Mucosa of descending colon (tissue), 3 donors: ENCODE measurements at places on chromosomes 3 and 15.

DNA sequence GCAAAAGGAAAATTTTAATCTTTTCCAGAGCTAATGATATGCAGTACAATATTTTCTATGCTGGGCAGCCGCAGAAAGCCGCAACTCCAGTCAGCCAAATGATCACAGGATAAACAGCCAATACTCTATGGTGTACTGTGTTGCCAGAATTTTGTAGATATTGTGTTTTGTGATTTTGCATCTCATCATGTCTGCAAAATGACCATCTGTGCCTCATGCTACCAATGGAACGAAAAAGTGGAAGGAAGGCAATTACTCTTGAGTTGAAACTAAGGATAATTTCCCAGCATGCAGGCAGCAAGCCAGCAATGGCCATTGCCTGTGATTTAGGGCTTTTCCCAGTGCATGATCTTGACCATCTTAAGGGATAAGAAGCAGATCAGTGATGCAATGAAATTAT lies 891.9 kb downstream of the PLOD2 start:
- DNase-seq: no peak

DNA sequence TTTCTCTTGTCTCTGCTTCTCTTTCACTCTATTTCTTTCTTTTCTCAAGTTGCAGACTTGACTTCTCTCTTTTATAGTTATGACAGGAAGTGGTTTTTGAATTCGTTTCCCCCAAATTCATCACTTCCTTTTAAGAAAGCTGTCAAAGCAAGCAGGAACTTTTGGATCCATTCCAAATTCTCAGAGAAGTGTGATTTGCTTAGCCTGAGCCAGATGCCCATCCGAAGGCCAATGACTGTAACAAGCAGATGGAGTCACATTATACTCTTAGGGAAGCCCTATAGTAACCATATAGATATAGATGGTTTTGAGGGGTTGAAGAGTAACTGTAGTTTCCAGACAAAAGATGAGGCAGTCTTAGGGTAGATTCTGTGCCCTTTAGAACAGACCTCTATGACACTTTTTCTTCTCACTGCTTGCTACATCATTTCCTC lies 592.0 kb upstream of the KCNMB2 start:
- DNase-seq: no peak

- no peak for DNase-seq
Observed at GRCh38 chr3:13063225-13063624, 10.0 kb downstream of the IQSEC1 start.

GRCh38 chr3:107235928-107236315 lies 141.3 kb upstream of the CCDC54 start:
- DNase-seq: no peak

DNA sequence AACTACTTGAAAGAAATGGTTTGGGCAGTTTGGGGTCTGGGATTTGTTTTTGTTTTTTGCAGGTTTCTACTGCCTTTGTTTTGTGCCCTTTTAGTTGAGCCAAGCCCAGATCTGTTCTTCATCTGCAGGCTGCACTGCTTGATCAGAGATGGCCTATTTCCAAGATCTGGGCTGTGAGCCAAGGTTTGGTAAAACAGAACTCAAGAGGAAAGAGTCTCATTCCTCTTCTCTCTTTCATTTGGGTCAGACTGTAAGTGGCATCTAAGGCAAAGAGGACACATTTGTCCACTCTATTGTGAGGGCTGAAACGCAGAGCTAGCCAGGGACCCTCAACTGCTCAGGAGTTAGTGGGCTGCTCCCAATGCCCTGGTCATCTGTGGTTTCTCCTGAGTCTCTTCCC lies 104.4 kb upstream of the UBE3A start:
- DNase-seq: peak; percentile 52

DNA sequence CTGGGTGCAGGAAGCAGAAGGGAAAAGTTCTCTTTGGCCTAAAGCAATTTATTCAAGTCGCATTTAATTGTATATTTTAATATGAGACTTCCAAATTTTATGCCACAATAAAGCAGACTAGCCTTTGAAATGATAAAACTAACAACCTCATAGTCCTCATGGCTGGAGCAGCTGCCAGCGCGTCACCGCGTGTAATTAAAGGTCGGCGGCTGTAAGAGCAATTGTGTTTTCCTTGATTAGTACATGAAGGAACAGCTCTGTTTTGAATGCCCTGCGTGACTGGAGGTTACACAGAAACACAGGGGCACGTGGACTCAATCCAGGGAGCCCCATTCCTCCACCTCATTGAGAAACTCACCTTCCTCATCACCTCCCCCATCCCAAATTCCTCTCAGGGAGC lies 10.1 kb upstream of the LRRC15 start:
- no peak for DNase-seq

GRCh38 chr3:103167850-103168249 lies 733.0 kb downstream of the ZPLD1 start:
- DNase-seq: no peak

DNA sequence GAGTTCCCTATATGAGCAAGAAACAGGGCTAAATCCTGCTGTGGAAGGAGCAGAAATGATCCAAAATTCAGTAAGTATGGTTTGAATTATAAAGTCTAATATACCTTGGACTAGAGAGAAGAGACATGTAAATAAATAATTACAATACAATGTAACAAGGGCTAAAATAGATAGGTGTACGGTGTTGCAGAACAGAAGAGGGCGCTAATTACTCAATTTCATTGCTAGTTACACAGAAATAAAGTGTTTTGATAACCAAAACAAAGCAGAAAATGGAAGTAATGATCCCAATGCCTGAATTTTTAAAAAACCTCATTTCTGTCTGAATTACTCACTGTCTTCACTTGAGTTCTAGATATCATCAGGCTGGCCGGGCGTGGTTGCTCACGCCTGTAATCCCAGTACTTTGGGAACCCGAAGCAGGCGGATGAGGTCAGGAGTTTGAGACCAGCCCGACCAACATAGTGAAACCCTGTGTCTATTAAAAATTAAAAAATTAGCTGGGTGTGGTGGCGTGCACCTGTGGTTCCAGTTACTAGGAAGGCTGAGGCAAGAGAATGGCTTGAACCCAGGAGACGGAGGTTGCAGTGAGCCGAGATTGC lies 8.3 kb upstream of the PLCH1 start:
- DNase-seq: peak; percentile 23

GRCh38 chr3:192216067-192216466 lies 511.3 kb downstream of the FGF12 start:
- no peak for DNase-seq

DNA sequence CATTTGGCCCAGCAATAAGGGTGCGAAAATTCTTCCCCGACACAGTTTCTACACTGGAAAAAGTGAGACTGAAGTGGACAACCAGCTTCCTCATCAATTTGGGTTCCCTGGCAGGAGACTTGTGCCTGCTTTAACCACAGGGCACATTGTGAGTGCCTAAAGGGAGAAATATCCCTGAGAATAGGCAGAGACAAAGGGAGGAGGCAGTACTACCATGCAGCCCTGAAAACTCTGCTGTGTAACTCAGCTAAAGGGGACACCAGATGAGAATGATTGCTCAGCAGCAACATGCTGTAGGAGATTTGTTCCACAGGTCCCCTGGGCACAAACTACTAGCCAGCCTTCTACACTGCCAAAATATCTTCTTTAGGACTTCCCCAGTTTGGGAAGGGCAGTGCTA lies 15.6 kb upstream of the KPNA4 start:
- no peak for DNase-seq

- no peak for DNase-seq
Observed at GRCh38 chr3:11467875-11468274, 175.8 kb downstream of the VGLL4 start.

- DNase-seq: peak; percentile 93
Observed at GRCh38 chr15:68204776-68205557, at the start of gene CALML4. Gene CALML4, minus strand, starts transcription at chr15:68205332. Its CDS starts 85 bp downstream, at chr15:68205247.

GRCh38 chr3:42638339-42638842 lies 15.1 kb upstream of the ZBTB47 start:
- no peak for DNase-seq

DNA sequence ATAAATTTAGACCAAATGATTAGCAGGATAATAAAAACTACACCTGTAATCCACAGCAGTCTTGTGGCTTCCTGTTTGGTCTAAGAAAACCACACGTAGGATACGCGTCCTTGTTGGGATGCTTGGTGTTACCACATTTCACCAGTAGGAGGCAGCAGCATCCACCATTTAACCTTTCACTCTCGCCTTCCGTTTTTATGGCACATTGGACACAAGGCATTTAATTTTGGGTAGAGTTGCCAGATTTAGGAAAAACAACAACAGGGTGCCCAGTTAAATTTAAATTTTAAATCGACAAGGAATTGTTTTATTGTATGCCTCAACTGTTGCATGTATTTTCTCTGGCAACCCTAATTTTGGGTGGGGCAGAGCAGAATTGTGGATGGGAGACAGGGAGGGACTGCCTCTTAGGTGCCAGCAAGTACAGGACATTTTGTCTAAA lies 6.3 kb downstream of the LRRC31 start:
- DNase-seq: no peak

GRCh38 chr3:15271785-15272381 lies 60.5 kb downstream of the SH3BP5 start:
- DNase-seq: peak; percentile 59

GRCh38 chr3:149547413-149547812 lies 72.9 kb downstream of the TM4SF4 start:
- no peak for DNase-seq

DNA sequence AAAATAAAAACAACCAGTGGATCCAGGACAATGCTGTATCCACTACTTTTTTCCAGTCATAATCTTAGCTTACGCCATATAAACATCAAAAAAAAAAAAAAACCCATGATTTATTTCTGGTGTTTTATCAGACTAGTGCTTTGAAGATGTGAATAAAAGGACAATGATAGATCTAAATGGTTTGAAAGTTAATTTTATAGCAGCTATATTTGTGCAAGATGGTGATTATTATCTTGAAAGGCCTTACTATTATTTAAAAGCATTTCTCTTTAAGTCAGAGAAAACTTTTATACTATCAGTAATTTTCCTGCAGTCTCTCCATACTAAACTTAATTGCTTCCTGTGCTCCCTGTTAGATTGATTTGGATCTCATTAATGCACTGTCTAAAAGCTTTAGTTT lies 670.3 kb downstream of the TBL1XR1 start:
- no peak for DNase-seq

- DNase-seq: no peak
Observed at GRCh38 chr3:53331871-53332270, 15.5 kb downstream of the DCP1A start.

- DNase-seq: peak; percentile 60
Observed at GRCh38 chr3:5188419-5189221, 1.1 kb downstream of the EDEM1 start.

DNA sequence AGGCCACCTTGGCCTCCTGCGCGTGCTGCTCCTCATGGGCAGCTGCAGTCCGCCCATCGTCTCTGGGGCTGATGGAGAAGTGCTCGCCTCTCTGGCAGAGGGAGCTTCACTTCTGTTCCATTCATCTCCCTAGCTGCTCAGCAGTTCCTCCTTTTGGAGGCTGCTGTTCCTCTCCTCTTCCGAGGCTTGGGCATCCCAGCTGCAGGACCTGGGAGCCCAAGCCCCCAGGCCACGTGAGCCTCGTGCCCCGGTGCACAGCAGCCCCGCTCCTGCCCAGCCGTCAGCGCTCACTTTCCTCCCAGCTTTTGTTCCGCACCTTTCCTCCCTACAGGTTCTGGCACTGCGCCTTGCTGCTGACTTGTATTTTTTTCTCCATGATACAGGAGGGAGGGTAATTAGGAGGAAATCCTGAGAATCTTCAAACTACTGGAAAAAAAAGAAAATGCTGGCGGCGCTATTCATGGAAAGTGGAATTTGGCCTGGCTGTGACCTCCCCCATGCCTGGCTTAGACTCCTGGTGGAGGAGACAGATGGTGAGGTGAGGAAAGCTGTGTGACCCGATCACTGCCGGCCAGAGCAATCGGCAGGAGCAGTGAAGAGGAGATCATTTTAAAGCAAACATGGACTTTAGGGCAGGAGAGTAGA lies 210.1 kb downstream of the CHST2 start:
- no peak for DNase-seq

DNA sequence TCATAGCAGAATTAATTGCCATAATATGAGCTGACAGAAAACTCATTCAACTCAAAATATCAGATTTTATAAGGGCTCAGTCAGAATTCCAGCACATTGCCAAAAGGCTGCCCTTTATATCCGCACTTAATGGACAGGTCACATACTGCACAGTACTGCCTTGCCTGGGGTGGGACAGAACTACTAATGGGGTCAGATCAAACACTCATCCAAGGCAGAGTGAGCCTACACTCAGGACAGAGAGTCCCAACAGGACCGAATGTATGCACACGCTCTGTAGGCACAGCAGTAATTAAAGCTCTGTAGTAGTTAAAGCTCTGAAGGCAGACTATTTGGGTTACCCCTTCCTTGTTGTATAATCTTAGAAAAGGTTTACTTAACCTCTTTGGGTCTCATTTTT lies 27.2 kb downstream of the HSPBAP1 start:
- no peak for DNase-seq

GRCh38 chr3:131341761-131342160 lies 39.8 kb upstream of the NUDT16 start:
- DNase-seq: no peak

- DNase-seq: no peak
Observed at GRCh38 chr3:45105855-45106671, 40.1 kb downstream of the CDCP1 start.

DNA sequence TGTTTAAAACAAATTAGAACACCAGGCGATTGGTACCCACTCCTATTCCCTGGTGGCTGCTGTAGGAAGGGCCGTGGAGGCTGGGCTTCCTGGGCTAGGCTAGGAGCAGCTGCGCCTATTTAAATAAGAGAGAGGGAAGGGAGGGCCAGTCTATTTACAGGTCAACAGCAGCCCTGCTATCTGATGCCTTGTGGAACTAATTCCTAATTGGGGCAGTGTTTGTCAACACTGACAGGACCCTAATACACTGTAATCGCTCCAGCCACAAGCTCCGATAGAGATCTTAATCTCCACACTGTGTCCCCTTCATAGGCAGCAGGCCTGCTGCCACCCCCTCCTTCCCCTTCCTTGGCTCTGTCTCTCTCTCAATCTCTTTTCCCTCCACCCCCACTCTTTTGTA lies 116.9 kb upstream of the SOX14 start:
- no peak for DNase-seq

DNA sequence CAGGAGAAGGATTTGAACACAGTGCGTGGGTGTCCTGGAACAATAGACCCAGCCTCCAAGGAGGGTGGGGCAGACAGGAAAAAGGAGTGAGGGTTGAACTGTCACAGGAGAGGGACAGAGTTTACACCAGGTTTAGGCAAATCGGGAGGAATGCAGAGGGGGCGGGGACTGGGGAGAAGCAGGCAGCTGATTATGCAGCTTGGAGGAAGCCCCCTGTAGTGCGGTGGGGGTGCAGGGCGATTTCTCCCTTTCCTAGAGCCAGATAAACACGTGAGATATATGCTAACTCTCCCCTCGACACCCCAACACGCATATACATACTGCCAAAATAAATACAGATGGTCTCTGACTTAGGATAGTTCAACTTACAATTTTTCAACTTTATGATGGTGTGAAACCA lies 108.6 kb upstream of the PRR20G start:
- DNase-seq: no peak

GRCh38 chr3:117080872-117081271 lies 371.3 kb downstream of the TUSC7 start:
- no peak for DNase-seq

GRCh38 chr15:89368566-89369223 lies 34.1 kb upstream of the POLG start:
- DNase-seq: no peak
